Urinary bladder (tissue), 4 donors: ENCODE measurements at places on chromosomes 11 and 22. TPM values are rescaled to one million over a fixed set of nuclear protein-coding genes. Genes with fewer than 3 reads are reported as not detected.

GRCh38 chr11:115623021-115623451 is 118.8 kb upstream of the CADM1 start:
- no peak for DNase-seq

DNA sequence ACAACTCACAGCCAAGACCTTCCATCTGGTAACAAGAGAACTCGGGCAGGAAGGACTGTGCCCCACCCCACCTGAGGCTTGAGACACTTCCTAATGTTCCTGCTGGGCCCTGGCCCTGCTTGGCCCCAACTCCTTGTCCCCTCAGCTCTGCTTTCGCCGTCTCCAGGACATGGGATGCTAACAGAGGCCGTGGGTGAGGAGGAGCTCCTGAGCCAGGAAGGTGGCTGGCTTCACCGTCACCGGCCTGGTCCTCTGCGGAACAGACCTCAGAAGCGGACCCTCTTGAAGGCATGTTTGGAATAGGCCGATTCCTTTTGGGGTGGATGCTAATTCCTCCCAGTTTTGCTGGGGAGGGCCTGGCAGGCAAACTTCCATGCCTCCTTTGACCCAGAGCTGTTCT is 154.3 kb downstream of the CACNA1I start:
- DNase-seq: no peak

DNA sequence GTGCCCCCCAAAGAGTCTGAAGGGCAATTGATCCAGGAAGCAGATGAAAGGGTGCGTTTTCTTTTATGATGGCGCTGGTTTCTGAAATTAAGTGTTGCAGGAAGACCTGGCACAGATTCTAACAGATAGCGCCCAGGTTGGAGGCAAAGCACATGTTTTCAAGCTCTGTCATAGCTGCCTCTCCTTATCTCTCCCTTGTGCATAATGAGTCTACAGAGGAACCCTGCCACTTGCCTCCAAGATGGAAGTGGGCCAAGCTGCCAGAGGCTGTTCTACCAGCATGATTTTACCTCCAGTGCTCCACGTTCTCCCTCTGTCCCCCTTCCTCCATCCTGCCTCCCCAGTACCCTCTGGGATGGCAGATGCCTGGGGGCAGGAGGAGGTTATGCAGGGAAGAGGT is 30.0 kb upstream of the TLCD5 start:
- DNase-seq: no peak

- no peak for DNase-seq
These were observed 108.8 kb downstream of the WT1 start for GRCh38 chr11:32326522-32326921.

DNA sequence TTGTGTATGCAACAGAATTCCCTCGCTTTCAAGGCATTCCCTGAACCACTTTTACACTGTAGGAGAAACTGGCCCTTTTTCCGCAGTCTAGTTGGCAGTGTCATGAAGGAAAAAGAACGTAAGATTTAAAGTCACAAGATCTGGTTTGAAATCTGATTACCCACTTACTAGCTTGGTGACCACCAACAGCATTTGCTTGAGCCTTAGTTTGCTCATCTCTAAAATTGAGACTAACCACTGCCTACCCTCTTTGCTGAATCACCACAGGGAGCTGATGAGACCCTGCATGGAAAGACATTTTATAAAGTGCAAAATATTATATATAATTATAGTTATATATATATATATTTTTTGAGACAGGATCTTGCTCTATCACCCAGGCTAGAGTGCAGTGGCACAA is 39.4 kb downstream of the SYTL2 start:
- DNase-seq: no peak

DNA sequence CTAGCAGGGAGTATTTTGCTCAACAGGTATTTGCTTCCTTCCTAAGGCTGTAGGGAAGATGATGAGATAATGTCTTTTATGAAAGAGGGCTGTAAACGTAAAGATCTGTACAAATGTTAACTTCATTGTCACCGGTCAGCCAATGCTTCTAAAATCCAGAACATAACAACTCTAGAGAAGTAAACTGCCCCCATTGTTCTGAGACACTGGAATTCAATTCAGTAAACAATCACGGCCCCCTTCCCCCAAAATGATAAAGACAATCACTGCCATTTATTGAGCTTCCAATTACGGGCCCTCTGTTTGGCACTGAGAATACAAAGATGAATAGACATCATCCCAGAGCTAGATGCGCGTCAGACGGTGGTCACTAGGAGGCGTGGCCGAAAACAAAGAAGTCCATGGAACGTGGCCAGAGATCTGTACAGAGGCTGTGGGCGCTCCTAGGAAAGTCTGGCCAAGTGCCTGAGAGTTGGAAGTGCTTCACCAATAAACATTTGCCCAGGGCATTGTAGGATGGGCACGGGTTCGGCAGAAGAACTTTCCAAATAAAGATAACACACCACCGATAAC is 576 bp downstream of the TMEM258 start:
- peak; percentile 73 for DNase-seq

GRCh38 chr11:64558065-64558745 is 32.8 kb upstream of the SLC22A12 start:
- no peak for DNase-seq

OR10D3 gene
- total RNA-seq: not detected

- DNase-seq: peak; percentile 32
These were observed 2.5 kb upstream of the TTLL8 start for GRCh38 chr22:50060441-50061140.

TMEM191C gene
- 0.85 TPM for total RNA-seq

- DNase-seq: no peak
These were observed 5.8 kb downstream of the JOSD1 start for GRCh38 chr22:38694940-38695339.

CLMP gene
- total RNA-seq: 46.0 TPM

OR52I2 gene
- not detected for total RNA-seq

- DNase-seq: no peak
These were observed 8.0 kb downstream of the MRTFA start for GRCh38 chr22:40628354-40629042.

AP5B1 gene
- total RNA-seq: 3.0 TPM

- DNase-seq: no peak
These were observed 127.0 kb downstream of the MRTFA start for GRCh38 chr22:40509401-40510134.

- DNase-seq: no peak
These were observed 2.8 kb downstream of the MYOD1 start for GRCh38 chr11:17722000-17722643.

- no peak for DNase-seq
These were observed 281.0 kb upstream of the C11orf87 start for GRCh38 chr11:109140857-109141515.

- DNase-seq: no peak
These were observed 3.6 kb upstream of the APOBEC3A start for GRCh38 chr22:38953577-38954413.

GRCh38 chr11:22076271-22076930 is 116.5 kb upstream of the ANO5 start:
- DNase-seq: no peak
